Activated CD4-positive, alpha-beta T cell treated with anti-CD3 and anti-CD28 coated beads for 48 hours (primary cell): ENCODE measurements at places on chromosomes 12 and 14.
A peak's percentile ranks its signal among the peaks of the same experiment; 100 is the strongest.

DNA sequence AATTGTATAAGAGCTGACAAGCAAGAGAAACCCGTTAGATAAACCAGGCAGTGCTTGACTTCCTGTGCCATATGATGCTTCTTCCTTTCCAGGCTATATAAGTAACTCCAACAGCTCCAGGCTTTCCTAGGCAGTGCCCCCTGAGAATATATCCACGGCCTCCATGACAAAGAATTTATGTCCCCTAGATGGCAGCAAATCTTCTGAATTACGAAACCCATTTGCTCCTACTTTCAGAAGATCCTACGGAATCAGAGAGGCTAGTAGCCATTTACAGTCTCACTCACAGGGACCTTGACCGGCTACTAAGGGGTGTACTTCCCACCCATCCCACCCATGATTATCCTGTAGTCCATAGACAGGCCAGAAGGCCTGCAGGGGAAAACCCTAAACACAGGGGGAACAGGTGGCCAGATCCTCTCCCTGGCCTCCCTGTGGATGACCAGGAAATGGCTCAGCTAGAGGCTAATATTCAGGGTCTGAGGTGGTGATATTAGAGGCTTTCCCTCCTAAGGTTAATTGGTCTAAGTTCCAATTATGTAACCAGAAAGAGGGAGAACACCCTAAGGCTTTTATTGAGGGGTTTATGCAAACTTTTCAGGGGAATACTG is 77.2 kb upstream of the DCD start:
- no peak for DNase-seq

DNA sequence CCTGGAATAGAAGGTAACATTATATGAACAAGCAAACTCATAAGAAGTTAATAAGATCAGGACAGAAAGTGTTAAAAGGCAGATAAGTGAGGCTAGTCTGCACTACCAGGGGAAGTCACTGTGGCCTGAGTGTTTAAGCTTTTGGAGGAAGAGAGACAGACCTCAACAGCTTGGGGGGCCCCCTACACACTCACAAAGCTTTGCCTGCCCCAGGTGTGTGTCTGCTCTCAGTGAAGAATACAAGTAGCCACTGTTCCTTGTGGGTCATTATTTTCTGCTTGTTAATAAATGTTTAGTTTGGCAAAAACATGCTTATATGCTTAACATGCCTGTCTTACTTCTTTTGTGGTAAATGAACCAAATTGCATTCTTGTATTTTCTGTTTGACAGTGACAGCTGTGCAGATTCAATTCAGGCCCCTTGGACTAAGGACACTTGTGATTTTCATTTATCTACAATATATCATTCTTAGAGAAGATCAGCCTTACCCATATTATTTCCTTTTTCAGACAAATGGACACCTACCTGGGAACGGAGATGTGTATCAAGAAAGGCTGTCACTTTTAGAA is 50.7 kb upstream of the C12orf71 start:
- no peak for DNase-seq

GRCh38 chr12:12474471-12474928 is 88.2 kb downstream of the DUSP16 start:
- DNase-seq: peak; percentile 57

DNA sequence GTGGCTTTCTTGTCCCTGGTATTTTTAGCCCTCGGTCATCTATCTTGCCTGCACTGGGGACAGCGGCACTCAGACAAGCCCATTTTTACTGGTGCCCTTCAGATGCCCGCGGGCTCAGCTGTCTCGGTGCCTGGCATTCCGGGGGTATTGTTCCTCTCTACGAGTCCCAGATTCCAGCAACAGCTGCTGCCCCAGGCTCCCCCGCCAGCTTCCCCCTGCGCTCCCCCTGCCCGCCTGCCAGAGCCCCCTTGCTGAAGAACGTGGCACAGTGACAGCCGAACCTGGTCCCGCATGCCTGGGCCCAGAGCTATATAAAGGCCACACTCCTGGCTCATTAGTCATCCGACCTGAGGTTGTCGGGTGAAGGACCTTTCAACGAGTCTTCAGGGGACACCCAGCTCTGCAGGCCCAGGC is 10.9 kb upstream of the MYL2 start:
- DNase-seq: no peak

DNA sequence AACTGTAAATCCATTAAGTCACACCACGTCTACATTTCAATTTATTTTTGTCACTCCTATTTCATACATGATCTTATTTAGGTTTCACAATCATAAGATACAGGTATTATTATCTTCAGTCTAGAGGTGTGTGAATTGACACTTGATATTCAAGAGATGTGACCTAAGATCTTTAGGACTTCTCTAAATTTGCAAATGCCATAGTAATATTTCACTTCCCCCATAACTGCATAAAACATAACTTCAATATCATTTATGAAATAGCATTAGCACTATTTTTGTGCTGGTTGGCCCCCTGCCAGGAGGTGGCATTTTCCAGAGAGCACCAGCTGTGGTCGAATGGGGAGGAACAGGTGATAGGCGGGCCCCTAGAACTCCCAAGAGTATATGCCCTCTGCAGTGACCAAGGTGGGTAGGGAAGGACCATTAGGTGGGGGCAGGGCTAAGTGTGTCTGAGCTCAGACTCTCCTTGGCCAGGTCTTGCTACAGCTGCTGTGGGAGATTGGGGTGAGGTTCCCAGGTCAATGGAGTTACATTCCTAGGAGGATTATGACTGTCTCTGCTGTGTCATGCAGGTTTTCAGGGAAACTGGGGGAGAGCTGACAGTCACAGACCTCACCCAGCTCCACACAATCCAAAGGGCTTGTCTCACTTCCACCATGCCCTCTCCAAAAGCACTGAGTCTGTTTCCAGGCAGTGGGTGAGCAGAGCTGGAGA is 49.2 kb upstream of the ERGIC2 start:
- no peak for DNase-seq

DNA sequence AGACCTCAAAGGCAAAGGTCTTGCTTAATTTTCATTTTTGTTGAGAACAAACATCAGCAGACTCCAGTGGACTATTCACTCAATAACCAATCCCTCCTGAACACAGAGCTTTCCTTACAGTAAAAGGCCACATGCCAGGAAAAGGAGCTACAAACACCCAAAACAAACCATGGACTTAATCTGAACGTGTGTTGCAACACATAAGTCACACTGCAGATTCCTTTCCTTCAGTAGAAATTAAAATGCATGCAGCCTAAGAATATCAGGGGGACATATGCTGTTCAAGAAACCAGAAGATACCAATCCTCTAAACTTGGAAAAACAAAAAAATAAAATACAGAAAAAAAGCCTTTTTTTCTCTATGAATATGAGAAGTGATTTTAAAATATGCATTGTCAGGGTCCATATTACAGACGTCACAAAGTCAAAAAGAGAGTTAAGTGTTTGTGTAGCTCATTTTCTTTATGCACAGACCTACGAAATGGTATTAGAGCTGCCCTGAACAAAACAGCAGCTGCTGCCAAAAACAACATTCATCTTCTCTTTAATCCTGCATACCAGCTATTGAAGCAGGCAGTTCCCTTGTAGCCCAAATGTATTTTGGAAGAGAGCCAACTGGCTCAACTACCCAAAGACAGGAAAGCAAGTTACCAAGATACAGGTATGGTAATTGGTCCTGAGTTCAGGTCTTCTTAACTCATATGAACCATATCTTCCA is 26.2 kb downstream of the KITLG start:
- DNase-seq: no peak

DNA sequence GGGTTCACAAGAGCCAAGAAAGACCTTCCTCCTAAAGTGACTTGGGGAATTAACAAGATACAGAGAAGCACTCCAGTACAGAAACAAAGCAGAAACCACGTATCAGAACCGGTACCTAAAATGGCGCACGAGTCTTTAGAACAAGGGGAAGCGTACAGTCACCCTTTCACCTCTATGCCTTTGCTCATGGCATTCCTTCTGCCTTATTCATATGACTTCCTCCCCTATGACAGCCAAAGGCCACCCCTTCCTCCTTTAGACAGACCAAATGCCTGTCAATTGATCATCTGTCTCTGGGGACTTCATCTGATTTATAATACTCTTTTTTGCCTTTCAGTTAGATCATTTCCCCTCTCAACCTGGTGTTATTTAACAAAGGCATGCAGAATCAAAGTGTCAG is 89.5 kb upstream of the OSBPL8 start:
- no peak for DNase-seq

GRCh38 chr14:60095781-60096450 is 4.2 kb downstream of the PCNX4 start:
- no peak for DNase-seq

DNA sequence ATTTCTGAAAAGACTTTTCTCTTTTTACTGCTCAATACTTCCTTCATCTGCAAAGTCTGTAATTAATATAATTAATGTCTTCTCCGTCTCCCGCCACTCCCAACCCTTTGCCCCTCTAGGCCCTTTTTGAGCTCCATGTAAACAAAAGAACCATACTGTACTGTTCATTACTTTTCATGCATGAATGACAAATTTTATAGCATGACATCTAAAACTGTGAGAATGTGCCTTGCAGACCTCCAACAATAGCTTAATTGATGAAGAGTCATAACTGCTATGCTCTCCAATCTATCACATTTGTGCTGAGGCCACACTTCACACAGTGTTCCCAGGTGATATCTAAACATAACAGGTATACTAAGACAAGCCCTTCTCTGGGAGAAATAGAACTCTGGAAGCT is 1122.7 kb upstream of the ATXN7L3B start:
- DNase-seq: no peak

DNA sequence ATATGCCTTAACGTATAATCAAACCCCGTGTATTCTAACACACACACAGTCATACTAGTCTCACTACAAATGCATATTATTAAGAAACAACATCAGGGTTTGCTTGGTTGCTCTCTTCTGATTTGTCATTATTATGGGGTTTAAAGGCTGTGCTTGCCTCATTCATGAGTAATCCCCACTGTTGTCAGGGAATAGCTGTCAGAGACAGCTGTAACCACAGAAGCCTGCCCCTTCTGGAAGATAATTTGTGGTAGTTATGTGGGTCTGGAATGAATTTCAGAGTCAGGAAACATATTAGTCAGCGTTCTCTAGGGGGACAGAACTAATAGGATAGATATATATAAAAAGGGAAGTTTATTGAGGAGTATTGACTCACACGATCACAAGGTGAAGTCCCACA is 456.9 kb upstream of the TMEM132C start:
- DNase-seq: no peak

- DNase-seq: no peak
Observed at GRCh38 chr12:11568762-11569478, 80.6 kb upstream of the ETV6 start.

DNA sequence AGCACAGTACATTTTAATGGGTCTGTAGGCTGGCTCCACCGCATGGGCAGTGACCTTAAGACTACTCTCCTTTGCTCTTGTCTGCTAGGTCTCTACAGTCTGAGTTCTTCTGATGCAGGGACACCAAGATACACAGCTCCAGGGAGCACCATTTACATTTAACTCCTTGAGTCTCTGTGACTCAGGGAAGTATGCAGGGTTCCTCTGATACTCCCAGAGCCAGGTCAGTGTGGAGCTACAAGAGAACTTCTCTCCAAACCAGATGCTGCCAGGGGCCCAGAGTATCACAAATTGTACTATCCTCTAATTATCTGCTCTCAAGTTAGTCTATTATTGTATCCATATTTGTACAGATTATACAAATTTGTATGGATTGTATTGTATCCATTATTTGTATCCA is 15.2 kb downstream of the ZFP36L1 start:
- no peak for DNase-seq

DNA sequence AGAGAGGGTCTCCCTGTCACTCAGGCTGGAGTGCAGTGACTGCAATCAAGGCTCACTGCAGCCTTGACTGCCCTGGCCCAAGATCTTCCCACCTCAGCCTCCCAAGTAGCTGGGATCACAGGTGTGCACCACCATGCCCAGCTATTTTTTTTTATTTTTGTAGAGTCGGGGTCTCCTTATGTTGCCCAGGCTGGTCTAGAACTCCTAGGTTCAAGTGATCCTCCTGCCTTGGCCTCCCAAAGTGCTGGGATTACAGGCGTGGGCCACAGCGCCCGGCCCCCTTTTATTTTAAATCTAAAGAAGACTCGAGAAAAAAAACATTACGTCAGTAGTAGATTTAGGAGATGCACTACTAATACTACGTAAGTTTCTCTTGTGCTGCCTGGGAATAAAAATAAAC is 14.3 kb downstream of the FOS start:
- no peak for DNase-seq

DNA sequence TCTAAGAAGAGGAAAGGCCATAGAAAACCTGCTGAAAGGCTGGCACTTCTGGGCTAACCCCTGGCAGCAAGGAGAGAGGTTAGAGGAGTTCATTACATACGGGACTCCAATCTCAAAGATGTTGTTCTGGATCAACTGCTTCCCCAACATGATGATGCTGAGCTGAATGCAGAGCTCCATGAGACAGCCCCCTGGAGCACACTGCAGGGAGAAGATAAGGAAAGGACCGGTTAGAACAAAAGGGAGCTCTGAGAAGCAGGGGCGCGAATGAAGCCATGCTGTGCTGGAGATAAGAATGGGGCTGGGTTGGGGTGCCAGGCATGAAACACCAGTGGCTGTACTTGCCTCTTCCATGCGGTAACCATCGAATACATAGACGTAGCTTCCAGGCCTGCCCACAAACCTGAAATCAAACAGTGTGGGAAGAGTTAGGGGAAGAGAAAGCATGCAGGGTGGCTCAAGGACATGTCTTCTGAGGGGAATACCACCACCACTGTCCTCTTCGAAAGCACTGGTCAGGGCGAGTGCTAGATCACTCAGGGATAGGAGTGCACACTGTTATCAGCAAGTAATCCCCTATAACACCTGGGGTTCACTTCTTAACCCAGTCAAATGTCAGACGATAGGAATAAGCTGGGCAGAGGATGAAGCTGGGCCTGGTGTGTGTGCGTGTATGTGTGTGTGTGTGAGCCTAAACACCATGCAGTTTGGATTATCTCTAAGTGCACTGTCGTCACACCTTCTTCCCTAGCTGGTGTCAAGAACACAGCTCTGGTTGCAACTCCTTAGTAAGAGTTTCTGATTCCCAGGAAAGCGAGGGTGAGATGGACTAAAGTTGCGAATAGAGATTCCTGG is 180.9 kb downstream of the NTF3 start:
- no peak for DNase-seq

DNA sequence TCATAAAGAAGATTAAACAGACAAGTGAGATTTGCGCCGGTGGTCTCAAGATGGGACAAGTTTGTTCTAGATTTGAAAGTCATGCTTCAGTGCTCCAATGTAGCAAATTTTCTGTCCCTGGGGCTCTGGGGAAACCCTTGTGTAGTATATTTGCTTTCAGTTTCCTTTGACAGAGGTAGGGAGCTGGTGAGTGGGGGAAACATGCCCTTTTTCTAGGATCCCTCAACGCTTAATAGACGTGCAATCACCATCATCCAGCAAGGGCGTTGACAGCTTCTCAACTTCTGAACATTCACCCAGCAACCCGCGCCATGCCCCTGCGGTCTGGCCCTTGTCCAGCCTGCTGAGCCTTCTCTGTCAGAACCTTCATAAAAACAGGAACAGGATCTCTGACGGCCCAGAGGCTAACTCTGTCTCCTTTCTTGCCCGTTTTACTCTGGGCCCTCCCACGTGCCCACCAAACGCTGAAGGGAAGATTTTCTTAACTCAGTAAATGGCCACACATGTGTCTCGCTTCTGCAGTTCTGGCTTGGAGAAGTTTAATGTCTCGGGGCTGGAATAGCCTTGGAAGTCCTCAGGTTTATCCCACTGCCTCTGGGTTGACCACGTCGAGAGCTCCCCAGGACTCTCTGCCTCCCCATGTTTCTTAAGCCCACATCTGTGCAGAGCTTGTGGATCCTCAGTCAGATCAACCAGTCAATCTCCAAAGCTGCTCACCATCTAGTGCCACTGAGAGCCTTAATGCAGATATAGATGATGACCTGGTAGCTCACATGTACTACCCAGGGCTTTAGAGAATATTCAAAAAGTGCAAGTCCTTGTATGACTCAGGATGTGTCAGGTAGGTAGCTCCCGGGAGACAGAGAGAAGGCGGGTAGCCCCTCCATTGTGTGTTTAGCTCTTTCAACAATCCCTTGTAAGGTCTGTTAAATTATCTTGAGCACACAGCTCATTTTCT is 58.1 kb upstream of the CCND2 start:
- DNase-seq: peak; percentile 55
